ENCODE measurements at places on chromosomes 3 and 15.

GRCh38 chr3:133836497-133837158 is 31.0 kb downstream of the SRPRB start:
- no peak for DNase-seq

- no peak for DNase-seq
Observed at GRCh38 chr3:71062037-71062932, 521.2 kb downstream of the FOXP1 start.

DNA sequence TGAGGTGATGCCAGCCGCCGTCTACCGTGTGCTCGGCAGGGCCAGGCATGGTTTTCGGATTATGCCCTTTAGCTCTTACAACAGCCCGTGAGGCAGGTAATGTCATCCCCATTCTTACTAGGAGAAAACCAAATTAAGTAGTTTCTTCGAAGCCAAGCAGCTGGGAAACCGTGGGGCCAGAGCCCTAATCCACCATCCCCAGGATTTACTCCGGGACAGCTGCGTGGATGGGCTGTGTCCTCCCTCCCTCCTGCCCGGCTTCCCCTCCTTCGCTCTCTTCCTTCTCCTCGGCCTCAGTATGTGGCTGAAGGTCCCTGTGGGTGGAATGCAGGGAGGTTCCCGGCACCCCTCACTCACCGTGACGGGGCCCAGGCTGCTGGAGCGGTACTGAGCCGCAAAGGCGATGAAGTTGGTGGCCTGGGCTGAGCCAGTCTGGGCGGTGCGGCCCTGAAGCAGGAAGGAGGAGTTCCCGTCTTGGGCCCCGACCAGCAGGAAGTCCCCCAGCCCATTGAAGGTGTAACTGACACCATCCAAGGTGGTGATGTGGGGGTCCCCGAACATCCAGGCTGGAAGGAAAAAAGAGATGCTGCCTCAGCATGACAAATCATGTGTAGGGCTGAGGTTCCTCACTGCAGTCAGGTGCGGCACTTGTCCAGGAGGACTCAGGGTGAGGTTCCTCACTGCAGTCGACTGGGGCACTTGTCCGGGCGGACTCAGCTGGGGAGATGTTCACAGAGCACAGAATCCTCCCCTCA is 42.5 kb downstream of the MUC20 start:
- DNase-seq, result peak; percentile 26

DNA sequence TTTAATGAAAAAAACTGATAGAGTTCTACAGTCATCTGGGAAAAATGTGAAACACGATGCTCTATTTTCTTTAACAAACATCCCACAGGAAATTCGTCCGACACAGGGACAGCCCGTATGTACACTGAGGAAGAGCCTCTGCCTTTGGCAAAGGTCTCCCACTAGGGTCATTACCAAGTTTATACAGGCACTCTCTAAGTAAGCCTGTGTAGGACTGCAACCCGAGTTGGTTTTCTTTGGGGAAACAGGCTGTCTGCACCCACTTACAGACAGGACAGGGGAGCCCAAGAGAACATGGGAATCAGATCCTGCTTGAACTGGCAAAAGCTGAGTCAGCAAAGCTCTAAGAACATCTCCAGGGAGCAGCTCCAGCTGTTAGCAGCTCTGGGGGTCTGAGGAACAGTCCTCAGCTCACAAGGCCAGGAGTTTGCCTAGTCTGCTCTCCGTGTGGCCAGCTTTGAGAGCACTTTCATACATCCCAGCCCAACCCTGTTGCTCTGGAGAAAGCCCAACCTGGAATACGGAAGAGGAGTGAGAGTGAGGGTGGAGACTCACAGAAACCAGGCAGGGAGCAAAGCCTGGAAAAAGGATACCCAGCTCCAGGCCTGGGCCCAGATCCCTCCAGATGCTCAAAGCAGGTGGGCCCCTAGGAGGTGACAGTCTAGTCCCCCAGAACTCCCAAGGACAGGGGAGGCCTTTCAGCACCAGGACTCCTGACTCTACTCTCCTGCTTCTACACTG is 1.9 kb downstream of the TBC1D2B start:
- no peak for DNase-seq

DNA sequence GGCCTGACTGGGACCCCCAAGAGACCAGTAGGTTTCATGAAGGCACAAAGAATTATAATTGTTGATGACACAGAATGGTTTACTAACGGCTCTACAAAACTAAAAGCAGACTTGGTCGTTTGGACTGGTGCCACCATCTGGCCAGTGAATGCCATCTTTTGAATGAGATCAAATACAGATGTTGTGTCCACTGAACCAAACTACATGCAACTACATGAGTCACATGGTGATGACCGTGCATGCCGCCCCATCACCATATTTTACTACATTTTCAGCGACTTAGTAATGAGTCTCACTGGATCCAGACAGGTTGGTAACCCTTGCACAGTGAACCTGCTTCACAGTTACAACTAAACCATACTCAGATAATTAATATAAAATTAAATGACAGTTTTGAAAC is 803.3 kb downstream of the DIPK2A start:
- no peak for DNase-seq

DNA sequence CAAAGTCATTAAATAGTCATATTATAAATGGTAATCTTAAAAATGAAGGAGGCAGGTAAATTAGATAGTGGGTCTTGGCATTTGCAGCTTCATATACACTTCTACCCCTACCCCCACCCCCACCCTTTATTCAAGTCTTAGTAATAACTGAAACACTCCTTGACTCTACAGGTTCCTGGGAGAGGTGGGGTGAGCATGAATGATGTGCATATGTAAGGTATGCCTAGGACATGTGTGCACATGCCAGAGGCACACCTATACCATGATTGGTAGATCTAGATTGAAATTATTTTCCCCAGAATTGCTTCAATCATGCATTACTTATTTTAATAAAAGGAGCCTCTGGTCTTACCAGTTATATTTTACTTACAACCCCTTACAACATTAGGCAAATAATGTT is 40.1 kb upstream of the PDCD6IP start:
- no peak for DNase-seq

GRCh38 chr3:154926721-154927120 is 153.4 kb upstream of the MME start:
- no peak for DNase-seq

DNA sequence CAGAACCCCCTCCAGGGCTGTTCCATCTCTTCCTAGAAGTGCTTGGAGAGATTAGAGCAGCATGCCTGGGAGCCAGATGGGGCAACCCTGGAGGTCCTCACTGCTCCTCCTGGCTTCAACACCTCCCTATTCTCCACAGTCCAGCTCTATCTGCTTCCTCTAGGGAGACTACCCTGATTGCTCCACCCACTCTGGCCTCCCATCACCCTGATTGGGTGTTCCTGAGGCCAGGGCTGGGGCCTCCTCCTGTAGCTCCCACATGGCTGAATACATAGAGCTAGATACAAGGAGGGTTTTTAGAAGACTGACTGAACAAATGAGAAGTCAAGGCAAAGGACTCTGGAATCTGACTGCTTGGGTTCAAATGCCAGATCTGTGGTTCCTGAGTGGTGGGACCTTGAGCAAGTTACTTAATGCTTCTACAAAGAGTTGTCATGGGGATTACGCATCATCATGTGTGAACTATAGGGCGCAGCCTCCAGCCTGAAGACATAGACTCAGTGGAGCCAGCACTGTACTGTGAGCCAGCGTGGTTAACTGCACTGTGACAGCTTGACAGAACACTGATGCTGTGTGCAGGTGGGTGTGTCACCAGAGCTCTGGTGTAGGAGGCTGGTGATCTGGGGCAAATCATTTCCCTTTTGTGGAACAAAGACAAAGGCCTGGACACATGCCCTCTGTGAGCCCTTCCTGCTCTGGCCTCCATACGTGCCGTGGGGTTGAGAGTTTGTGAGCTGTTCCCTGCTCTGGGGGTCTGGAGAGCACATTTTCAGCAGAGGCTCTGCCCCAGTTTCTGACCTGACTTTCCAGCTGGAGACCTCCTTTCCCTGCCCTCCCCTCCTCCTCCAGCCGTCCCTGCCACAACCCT is 74.8 kb downstream of the SCN5A start:
- no peak for DNase-seq

GRCh38 chr3:123090728-123091531 is 24.1 kb downstream of the PDIA5 start:
- no peak for DNase-seq

GRCh38 chr3:106161246-106161645 is 292.4 kb upstream of the CBLB start:
- no peak for DNase-seq

GRCh38 chr3:155332716-155333115 is 39.2 kb upstream of the STRIT1 start:
- no peak for DNase-seq

GRCh38 chr15:88896333-88897033 is 1.1 kb upstream of the HAPLN3 start:
- DNase-seq, result no peak

GRCh38 chr3:153639631-153640030 is 477.6 kb downstream of the RAP2B start:
- no peak for DNase-seq

- no peak for DNase-seq
Observed at GRCh38 chr3:131582438-131582837, 79.7 kb upstream of the MRPL3 start.

DNA sequence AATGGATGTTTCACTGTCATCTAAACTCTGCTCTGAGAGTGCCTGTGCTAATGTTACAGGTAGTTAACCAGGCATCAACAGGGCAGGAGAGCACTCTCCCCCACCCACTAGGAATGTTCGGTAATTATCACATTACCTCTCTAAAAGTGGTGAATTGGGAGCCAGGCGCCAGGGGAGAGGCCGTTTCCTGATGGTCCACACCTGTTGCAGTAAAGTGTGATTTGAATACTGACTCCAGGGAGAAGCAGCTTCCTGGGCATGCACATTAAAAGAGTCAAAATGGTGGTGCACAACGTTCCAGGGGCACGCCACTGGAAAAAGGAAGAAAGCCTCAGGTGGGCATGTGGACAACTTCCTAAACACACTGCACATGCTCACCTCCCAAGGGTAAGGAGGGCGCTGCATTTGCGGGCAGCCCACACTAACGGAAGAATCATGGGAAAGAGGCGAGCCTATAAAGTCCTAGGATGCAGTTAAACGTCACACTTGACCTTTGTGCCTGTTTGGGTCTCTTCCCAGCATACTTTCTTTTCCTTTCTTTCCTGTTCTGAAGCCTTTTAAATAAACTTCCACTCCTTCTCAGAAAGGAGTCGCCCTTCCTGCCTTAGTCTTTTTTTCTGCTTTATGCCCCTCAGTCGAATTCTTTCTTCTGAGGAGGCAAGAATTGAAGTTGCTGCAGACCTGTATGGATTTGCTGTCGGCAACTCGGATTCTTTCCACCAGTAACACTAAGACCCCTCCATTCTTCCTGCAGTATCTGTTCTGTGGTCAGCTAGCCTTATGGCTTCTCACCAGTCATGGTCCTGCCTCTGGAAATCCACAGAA is 28.9 kb upstream of the GPD1L start:
- no peak for DNase-seq

- DNase-seq, result no peak
Observed at GRCh38 chr15:81740416-81740815, 305.4 kb downstream of the MEX3B start.

GRCh38 chr3:105979961-105980360 is 111.1 kb upstream of the CBLB start:
- DNase-seq, result no peak

DNA sequence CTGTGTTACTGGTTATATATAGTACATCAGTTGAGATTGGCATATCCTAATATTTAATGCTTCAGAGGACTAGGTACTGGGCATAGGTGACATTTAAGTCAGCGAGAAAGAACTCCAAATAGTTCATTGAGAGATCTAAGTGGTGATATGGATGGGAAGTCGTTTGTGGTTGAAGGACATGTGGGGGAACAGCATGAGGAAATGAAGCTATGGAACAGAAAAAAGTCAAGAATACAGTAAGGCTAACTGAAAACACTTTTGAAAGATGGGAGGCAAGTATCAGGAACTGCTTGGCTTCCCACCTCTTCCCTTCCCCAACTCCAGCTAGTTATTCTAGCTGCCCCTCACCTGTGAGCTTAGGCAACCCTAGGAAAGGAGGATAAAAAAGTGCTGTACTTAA is 3.7 kb upstream of the MYO5A start:
- DNase-seq, result no peak

- no peak for DNase-seq
Observed at GRCh38 chr3:116230431-116231020, 214.8 kb downstream of the LSAMP start.

DNA sequence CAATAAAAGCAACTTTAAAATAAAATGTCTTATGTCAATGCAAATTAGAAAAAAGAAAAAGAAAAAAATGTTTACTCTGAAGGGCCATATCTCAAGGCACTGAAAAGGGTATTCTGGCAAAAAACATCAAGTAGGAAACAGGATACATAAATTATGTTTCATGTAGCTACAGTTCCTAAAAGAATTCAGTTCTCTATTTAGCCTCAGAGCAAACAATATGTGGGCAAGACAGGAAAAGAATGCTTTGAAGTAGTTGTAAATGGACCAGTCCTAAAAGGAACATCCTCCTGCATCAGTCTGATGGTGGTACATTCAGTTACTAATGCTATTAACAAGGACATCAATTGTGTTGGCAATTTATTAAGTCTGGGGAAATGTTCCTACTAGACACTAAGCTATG is 8.1 kb downstream of the COMMD2 start:
- DNase-seq, result no peak
